ENCODE measurements at places on chromosomes 6 and 20.
A peak's percentile ranks its signal among the peaks of the same experiment; 100 is the strongest.

GRCh38 chr6:53391170-53391569, 42.4 kb upstream of the ELOVL5 start:
- no peak overlapping the region for H3K27ac ChIP-seq
- no peak for DNase-seq
- H3K27me3 ChIP-seq: no peaks in the 10 kb centered on the region
- H3K36me3 ChIP-seq: no peaks in the 10 kb centered on the region

- no peak overlapping the region for H3K27ac ChIP-seq
- DNase-seq: no peak
- H3K4me1 ChIP-seq: no peaks in the 10 kb centered on the region
- H3K36me3 ChIP-seq: no peaks in the 10 kb centered on the region
- H3K4me3 ChIP-seq: no peak overlapping the region
Observed at GRCh38 chr20:43415661-43416430, 41.9 kb upstream of the SRSF6 start.

DNA sequence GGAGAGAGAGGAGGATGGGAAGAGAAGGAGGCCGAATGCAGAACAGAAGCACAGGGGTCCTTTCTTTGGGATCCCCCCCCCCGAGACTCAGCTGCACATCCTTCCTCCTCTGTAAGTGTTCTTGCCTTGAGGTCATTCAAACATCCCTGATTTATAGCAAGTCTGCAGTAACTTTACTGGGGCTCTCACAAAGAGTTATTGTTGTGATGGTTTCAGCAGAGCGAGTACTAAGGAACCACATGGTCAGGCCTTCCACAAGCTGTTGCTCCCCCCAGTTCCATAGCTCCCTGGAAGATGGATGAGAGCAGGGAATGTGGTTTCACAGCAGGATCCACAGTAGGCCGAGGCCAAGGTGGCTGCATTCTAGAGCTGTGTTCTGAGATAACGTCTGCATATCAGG, 351.4 kb upstream of the CDH4 start:
- H3K27me3 ChIP-seq: no peaks in the 10 kb centered on the region
- no peaks in the 10 kb centered on the region for H3K36me3 ChIP-seq
- H3K4me1 ChIP-seq: no peaks in the 10 kb centered on the region
- no peak for DNase-seq

DNA sequence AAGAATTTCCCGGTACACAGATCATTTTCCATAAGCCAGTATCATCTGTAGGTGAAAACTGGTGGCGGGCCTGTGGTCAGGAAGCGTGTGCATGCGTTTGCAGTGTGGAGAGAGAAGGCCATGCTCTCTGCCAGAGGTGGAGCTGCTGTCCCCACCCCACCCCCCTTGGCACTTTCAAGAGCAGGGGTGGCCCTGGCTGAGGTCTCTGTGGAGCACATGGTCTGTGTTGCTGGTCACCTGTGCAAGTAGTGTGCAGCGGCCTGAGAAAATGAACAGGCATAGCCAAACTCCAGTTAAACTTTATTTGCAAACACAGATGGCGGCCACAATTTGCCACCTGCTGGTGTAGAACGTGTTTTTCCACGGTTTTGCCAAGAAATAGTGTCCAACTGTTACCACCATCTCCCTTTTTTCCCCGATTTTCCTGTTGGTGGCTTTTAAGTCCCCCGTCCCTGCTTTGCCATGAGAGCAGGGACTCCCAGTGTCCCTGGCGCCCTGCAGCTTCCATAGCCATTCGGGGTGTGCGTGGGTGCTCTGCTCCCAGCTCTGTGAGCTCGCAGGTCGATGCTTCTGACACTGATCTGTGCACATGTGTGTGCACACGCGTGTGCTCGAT, 2.5 kb downstream of the ADRM1 start:
- H3K27me3 ChIP-seq: no peaks in the 10 kb centered on the region
- H3K4me1 ChIP-seq: peaks cover 27% of the 10 kb centered on the region
- no peak for DNase-seq
- peaks cover 37% of the 10 kb centered on the region for H3K36me3 ChIP-seq
- H3K27ac ChIP-seq: peak overlapping the region; percentile 99
- H3K4me3 ChIP-seq: no peak overlapping the region

GRCh38 chr6:14791526-14791925, 454.3 kb upstream of the JARID2 start:
- no peak for DNase-seq
- H3K4me1 ChIP-seq: no peaks in the 10 kb centered on the region
- no peaks in the 10 kb centered on the region for H3K36me3 ChIP-seq
- no peak overlapping the region for H3K27ac ChIP-seq
- no peak overlapping the region for H3K4me3 ChIP-seq
- H3K27me3 ChIP-seq: no peaks in the 10 kb centered on the region

DNA sequence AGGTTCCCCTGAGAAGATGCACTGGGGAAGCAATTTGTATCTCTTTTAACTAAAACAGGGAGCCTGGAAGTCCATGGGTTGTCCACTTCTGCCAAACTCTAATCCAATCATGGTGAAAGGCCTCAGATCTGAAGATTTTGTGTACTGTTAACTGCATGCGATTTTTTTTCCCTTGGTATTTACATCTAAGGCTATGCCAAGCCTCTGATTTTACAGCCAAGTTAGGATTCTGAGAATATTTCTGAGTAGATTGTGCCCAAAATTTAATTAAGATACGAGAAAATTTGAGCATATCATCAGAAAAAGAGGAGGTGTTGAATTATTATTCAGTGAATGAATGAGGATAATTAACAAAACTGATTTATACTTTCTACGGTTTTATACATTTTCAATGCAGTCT, 34.0 kb downstream of the BTBD3 start:
- H3K27ac ChIP-seq: no peak overlapping the region
- no peaks in the 10 kb centered on the region for H3K27me3 ChIP-seq
- no peaks in the 10 kb centered on the region for H3K36me3 ChIP-seq
- H3K4me1 ChIP-seq: no peaks in the 10 kb centered on the region
- no peak for DNase-seq
- no peak overlapping the region for H3K4me3 ChIP-seq

- H3K4me3 ChIP-seq: no peak overlapping the region
- no peaks in the 10 kb centered on the region for H3K27me3 ChIP-seq
- no peak for DNase-seq
- no peak overlapping the region for H3K27ac ChIP-seq
- peaks cover 14% of the 10 kb centered on the region for H3K4me1 ChIP-seq
- H3K36me3 ChIP-seq: no peaks in the 10 kb centered on the region
Observed at GRCh38 chr6:9139746-9140145, 704.4 kb upstream of the SLC35B3 start.

- H3K36me3 ChIP-seq: no peaks in the 10 kb centered on the region
- no peak overlapping the region for H3K4me3 ChIP-seq
- no peaks in the 10 kb centered on the region for H3K4me1 ChIP-seq
- no peak overlapping the region for H3K27ac ChIP-seq
Observed at GRCh38 chr6:46279874-46280273, 109.1 kb upstream of the ENPP5 start.

DNA sequence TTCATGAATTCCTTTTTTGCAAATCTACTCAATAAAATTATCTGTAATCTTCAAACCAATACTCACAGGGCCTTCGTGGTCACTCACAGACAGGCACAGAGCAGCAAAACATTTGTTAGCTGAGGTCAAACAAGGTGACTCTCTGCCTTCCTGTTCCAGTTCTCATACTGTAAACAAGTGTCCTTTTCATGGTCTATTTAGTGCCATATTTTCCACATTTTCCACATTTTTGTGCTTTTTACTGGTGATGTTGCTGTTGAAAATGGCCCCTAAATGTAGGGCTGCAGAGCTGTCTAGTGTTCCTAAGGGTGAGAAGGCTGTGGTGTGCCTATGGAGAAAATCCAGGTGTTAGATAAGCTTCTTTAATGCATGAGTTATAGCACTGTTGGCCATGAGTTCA, 133.1 kb upstream of the COL21A1 start:
- no peak for DNase-seq
- H3K4me1 ChIP-seq: no peaks in the 10 kb centered on the region
- no peaks in the 10 kb centered on the region for H3K36me3 ChIP-seq
- H3K27me3 ChIP-seq: no peaks in the 10 kb centered on the region

- no peaks in the 10 kb centered on the region for H3K27me3 ChIP-seq
- no peak for DNase-seq
- no peak overlapping the region for H3K4me3 ChIP-seq
- H3K27ac ChIP-seq: no peak overlapping the region
- no peaks in the 10 kb centered on the region for H3K4me1 ChIP-seq
- no peaks in the 10 kb centered on the region for H3K36me3 ChIP-seq
Observed at GRCh38 chr6:72639920-72640614, 18.2 kb downstream of the KCNQ5 start.

- H3K36me3 ChIP-seq: no peaks in the 10 kb centered on the region
- H3K4me3 ChIP-seq: no peak overlapping the region
- peaks cover 12% of the 10 kb centered on the region for H3K4me1 ChIP-seq
Observed at GRCh38 chr6:154166140-154166539, 127.1 kb downstream of the OPRM1 start.

DNA sequence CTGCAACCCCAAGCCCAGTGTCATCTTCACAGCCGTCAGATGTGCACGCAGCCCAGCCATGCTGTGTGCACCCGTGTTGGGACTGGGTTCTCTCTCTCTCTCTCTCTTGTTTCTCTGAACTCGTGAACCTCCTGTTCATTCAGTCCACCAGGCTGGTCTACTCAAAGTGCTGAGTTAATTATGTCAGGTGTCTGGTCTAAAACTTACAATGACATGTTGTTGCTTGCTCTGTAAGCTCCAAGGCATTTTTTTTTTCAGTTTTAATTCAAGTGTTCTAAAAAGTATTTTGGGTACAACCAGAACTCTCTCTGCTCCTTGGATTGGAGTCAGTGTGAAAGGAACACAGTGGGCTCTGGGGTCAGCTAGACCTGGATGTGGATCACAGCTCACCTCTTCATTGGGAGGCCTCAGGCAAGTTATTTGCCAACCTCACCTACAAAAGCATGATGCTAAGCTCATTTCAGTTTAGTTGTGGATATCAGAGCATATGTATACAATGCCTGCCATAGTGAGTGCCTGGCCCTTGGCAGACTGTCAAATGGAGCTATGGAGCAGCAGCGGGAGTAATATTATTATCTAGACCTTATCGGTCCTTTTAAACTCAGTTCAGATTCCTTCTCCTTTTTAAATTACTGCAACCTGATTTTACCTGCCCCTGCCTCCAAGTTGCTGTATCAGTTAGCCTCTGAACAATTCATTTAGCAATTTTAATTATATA, 59.5 kb downstream of the PLEKHG1 start:
- no peak overlapping the region for H3K27ac ChIP-seq
- H3K27me3 ChIP-seq: no peaks in the 10 kb centered on the region
- DNase-seq: no peak
- no peaks in the 10 kb centered on the region for H3K36me3 ChIP-seq
- no peaks in the 10 kb centered on the region for H3K4me1 ChIP-seq

DNA sequence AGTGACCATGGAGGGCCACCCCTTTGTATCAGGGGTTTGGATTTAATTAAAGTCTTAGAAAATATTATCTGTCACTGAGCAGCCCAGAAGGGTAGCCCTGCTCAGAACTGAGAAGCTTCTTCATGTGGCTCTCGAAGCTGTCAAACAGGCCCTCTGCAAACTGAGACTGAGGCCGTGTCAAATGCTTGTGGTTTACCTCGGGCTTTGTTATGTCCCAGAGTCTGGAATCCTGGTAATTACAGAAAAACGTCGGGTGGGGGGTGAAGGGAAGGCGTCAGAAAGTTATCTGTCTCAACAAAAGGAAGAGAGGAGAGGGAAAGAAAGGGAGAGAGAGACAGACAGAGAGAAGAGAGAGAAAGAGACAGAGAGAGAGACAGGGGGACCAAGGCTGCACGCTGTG, 200.8 kb downstream of the BMP7 start:
- no peak overlapping the region for H3K4me3 ChIP-seq
- H3K4me1 ChIP-seq: no peaks in the 10 kb centered on the region

DNA sequence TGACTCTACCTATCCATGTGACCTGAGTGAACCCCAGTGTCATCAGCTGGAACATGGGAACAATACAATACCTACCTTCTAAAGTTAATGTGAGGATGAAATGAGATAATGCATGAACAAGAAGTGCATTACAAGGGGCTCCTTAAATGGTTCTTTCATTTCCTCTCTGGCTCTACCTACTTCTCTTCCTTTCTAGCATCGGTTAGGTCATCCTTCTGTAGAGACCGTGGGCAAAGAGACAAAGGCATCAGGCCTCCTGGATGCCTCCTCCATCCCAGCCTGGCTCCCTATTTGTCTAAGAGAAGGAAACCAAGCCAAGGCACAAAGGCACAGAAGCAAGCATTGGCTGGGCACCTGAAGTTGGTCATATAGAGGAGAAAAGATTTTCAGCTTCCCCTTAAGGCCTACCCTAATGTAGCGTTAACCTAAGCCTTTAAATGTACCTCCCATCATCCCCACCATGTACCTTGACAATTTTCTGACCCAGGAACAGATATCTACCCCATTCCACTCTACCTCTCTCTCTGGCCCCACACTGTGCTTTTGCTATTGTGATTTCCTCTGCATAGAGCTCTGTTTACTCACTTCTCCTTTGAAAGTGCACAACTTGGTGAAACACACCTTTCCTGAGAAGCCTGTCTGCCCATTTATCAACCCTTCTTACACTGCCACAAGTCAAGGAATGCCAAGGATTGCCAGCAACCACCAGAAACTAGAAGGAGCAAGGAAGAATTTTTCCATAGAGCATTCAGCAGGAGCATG, 86.6 kb downstream of the GCLC start:
- H3K27ac ChIP-seq: no peak overlapping the region
- no peak overlapping the region for H3K4me3 ChIP-seq
- no peaks in the 10 kb centered on the region for H3K27me3 ChIP-seq
- H3K36me3 ChIP-seq: no peaks in the 10 kb centered on the region
- DNase-seq: no peak

GRCh38 chr6:15517600-15517999, 145.2 kb downstream of the DTNBP1 start:
- no peak overlapping the region for H3K4me3 ChIP-seq
- no peak for DNase-seq
- H3K36me3 ChIP-seq: peaks cover 53% of the 10 kb centered on the region
- no peaks in the 10 kb centered on the region for H3K27me3 ChIP-seq
- no peak overlapping the region for H3K27ac ChIP-seq
- H3K4me1 ChIP-seq: peaks cover 5% of the 10 kb centered on the region

DNA sequence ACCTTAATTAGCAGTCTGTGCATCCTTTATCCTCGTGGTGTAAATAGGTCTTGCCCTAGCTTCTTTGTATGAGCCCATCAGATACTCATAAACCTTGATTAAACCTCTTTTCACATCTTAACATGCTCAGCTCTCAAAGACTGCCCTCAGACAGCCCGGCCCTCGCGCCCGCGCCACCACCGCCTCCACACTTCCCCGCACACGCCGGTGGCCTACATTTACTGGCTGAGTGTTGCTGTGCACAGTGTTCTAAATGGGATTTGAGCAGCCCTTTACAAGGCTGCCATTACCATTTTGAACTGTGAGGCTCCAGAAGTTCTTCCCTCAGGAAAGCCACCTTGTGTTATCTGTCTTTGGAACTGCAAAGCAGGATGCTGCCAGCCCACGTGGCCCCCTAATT, 63.0 kb upstream of the INSM1 start:
- H3K4me1 ChIP-seq: no peaks in the 10 kb centered on the region
- DNase-seq: peak; percentile 59

DNA sequence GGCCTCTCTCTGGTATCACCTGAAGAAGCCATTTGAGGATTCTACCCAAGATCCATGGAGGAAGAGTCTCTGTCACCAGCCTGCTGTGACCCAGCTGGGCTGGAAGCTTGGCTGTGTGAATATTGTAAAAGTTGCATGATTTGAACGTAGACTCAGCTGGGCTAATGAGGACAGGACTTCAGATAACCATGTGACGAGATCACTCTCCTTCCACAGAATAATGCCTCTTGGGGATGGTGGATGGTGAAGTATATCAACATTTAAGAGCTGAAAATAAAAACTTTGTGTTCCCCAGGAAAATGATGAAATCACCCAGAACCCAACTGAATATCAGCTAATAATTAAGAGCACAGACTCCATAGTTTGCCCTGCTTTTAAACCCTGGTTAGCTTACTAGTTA, 427.9 kb downstream of the CD83 start:
- H3K27ac ChIP-seq: no peak overlapping the region
- no peak for DNase-seq
- no peak overlapping the region for H3K4me3 ChIP-seq
- no peaks in the 10 kb centered on the region for H3K4me1 ChIP-seq
- no peaks in the 10 kb centered on the region for H3K27me3 ChIP-seq
